ENCODE measurements at places on chromosomes 1 and 21.

GRCh38 chr1:75131565-75132241, 2.5 kb upstream of the LHX8 start:
- DNase-seq, result no peak
- no peaks in the 10 kb centered on the region for H3K36me3 ChIP-seq
- H3K4me3 ChIP-seq, result peak overlapping the region; percentile 79
- peaks cover 75% of the 10 kb centered on the region for H3K27me3 ChIP-seq

DNA sequence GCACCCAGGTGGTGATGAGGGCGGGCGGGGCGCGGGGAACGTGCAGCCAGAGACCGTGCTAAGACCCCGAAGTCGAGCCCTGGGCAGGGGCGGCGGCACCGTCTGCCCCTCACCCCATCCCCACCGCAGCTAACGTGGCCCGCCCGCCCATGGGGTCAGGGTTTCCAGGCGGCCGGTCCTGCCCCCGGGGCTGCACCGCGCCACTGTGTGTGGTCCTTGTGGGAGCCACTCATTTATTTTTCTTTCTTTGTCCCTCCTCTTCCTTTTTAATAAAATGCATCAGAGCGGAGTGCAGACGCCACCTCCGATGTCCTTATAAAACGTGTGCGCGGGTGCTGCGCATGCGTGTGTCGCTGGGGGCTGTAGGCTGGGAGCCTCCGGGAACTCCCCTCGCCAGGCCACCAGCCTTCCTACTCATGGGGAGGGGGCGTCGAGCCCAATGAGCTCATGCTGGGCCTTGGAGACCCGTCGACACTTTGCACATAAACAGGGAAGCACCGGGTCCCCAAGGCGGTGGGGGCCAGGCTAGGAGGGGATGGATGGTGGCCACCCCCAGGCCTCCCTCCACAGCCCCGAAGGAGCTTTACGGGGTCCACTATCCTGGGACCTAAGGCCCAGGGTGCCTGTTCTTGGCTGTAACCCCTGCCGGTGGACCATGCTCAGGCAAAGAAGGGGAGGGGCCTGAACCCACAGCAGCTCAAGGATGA, 59.9 kb downstream of the WNT9A start:
- peak overlapping the region; percentile 64 for H3K4me3 ChIP-seq
- H3K36me3 ChIP-seq, result no peaks in the 10 kb centered on the region
- H3K27me3 ChIP-seq, result no peaks in the 10 kb centered on the region
- H3K4me1 ChIP-seq, result no peaks in the 10 kb centered on the region

DNA sequence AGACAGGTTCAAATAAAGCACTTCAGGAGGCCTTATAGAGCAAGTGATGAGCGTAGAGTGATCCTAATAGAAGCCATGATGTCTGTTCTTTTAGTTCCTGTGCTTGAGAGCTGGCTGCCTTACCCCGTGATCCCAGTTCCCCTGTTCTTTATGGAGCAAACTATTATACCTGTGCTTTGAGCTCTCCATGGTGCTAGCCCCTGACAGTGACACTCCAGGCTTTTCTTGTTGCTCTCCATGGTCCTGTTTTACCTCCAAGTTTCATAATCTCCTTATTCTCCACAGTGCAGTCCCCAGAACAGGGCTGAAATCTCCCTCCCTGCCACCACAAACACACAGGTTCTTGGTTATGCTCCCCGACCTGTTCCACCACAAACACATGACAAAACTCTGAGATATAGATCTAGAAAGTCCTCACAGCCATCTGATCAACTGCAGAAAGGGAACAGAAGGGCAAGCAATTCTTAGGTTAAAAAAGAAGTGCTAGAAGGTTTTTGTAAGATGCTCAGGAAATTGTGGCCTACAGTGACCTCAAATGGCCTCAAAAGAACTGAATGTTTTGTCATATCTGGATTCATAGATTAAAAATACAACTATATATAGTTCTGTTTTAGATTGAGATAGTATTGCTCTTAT, 6.0 kb downstream of the CADM3 start:
- H3K36me3 ChIP-seq, result no peaks in the 10 kb centered on the region
- no peak overlapping the region for H3K4me3 ChIP-seq
- peak; percentile 71 for DNase-seq

- H3K27me3 ChIP-seq, result no peaks in the 10 kb centered on the region
- no peaks in the 10 kb centered on the region for H3K4me1 ChIP-seq
- H3K4me3 ChIP-seq, result no peak overlapping the region
- no peak for DNase-seq
These were observed 26.2 kb upstream of the ERG start for GRCh38 chr21:38524168-38525153.

- H3K27me3 ChIP-seq, result peaks cover 4% of the 10 kb centered on the region
- no peak overlapping the region for H3K4me3 ChIP-seq
- H3K27ac ChIP-seq, result no peak overlapping the region
- no peak for DNase-seq
- no peaks in the 10 kb centered on the region for H3K4me1 ChIP-seq
- no peaks in the 10 kb centered on the region for H3K36me3 ChIP-seq
These were observed 31.4 kb upstream of the DMBX1 start for GRCh38 chr1:46458190-46458589.

GRCh38 chr1:151846062-151846568, 6.5 kb upstream of the C2CD4D start:
- H3K36me3 ChIP-seq, result peaks cover 13% of the 10 kb centered on the region
- no peak overlapping the region for H3K27ac ChIP-seq
- H3K4me3 ChIP-seq, result peak overlapping the region; percentile 6
- H3K4me1 ChIP-seq, result peaks cover 3% of the 10 kb centered on the region

DNA sequence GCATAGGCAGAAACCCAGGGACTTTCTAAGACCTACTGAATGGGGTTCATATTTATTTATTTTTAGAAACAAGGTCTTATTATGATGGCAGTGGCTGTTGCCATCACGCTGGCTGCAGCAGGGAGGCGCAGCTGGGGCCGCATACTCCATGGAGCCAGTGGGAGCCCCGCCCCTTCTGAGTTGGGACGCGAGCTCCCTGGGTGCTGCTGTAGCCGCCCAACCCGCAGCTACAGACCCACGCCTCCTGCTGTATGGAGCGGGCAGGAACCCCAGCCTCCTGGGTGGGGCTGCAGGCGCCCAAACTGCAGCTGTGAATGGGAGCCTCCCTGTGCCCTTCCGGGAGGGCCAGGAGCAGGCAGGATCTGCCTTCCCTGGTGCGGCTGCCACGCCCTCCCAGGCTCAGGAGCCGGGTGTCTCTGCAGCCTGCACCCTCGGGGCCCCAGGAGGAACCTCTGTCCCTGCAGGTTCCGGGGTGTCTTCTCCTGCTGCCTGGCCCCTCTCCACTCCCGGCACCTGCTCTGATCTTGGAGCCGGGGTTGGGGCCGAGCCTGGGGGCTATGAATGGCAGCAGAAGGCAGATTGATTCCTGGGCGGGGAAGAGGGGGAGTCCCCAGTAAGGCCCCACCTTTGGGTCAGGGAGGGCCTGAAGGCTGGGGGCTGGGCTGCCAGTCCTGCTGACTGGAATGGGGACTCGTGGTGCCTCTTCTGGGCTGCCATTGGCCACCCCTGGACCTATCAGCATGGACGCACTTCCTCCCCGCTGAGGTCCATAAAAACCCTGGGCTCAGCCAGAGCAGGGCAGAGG, 66.5 kb upstream of the LRRN2 start:
- peaks cover 7% of the 10 kb centered on the region for H3K4me1 ChIP-seq
- no peaks in the 10 kb centered on the region for H3K36me3 ChIP-seq
- peak; percentile 86 for DNase-seq
- no peak overlapping the region for H3K4me3 ChIP-seq
- no peaks in the 10 kb centered on the region for H3K27me3 ChIP-seq

- no peaks in the 10 kb centered on the region for H3K4me1 ChIP-seq
- H3K36me3 ChIP-seq, result peaks cover 5% of the 10 kb centered on the region
- no peak for DNase-seq
- H3K27ac ChIP-seq, result no peak overlapping the region
- H3K4me3 ChIP-seq, result no peak overlapping the region
- no peaks in the 10 kb centered on the region for H3K27me3 ChIP-seq
These were observed 77.5 kb downstream of the LPGAT1 start for GRCh38 chr1:211752951-211753486.

- no peak overlapping the region for H3K27ac ChIP-seq
- H3K4me3 ChIP-seq, result no peak overlapping the region
- peaks cover 1% of the 10 kb centered on the region for H3K36me3 ChIP-seq
- H3K27me3 ChIP-seq, result no peaks in the 10 kb centered on the region
- H3K4me1 ChIP-seq, result no peaks in the 10 kb centered on the region
- no peak for DNase-seq
These were observed 76.4 kb downstream of the ADGRL2 start for GRCh38 chr1:81876901-81877733.

DNA sequence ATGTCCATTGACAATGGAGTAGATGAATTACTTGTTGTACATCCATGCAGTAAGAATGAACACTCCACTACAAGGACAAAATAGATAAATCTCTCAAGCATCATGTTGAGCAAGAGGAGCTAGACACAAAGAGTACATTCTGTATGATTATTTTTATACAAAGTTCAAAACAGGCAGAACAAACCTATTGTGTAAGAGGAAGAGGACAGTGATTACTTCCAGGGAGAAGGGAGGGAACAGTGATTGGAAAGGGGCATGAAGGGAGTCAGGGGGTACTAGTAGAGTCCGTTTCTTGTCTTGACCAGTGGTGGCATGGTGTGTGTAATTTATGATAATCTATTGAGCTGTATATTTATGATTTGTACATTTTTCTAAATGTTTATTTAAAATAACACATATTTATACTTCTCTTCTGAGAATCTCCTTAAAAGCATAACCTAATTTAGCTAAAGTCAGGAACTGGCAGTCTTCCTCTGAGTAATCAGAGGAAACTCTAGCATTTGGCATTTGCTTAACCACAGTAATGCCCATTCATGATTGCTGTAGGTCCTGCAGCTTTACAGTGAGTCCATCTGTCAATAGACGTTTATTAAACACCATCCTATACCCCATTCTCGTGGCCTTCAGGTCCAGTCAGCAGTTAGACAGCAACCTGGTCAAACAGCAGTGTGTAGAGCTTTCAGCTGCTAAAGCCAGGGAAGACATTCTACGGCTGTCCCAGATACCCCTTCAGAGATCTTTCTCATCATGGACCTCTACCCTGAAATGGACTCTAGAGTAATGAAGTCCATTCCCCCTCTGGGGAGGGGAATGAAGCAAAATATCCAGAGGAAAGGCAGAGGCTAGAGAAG, 114.1 kb upstream of the GALNT2 start:
- no peak overlapping the region for H3K4me3 ChIP-seq
- DNase-seq, result no peak
- no peaks in the 10 kb centered on the region for H3K27me3 ChIP-seq
- peaks cover 3% of the 10 kb centered on the region for H3K36me3 ChIP-seq
- no peak overlapping the region for H3K27ac ChIP-seq

Measured in H9 (cell line).